ENCODE measurements at places on chromosomes 16 and 17.

DNA sequence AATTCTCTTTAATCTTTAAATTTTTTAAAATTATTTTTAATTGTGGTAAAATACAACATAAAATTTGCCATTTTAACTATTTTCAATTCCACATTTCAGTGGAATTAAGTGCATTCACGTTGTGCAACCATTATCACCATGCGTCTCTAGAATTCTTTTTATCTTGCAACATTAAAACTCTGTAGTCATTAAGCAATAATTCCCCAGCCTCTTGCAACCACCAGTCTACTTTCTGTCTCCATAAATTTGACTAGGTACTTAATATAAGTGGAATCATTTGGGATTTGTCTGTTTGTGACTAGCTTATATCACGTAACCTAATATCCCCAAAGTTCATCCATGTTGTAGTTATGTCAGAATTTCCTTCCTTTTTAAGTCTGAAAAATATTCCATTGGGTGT, 79.1 kb downstream of the TAOK1 start:
- no peak for DNase-seq

DNA sequence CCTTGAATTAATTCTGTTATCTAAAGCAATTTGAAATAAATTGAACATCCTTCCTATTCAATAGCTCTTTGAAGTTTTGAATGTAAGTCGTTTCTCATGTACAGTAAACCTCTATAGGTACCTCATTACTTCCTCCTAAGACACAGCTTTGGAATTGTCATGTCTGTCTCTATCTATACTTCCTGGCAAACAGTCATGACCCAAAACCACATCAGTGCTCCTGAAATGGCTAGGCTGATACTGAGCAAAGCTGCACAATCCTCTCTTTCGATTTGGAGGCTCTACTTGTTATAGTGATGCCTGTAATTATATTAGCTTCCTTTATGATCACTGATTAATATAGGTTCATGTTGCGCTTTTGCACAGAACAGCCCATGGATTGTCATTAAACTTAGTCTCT, 110.1 kb downstream of the ADAMTS18 start:
- no peak for DNase-seq

DNA sequence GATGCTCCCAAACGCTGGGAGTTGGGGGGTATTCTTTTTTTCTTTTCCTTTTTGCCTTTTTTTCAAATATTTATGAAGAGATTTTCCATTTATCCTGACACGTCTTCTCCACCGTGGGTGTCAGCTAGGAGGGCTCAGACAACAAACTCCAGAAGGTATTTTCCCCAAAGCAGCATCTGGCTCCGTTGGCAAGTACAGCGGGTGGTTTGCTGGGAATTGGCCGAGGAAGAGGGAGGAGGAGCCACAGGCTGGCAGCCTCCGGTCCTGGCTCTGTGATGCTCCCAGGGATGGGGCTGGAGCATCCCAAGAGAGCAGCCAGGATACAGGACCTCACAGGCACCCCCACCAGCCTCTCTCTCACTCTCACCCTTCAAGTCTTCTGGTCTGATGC, 10.9 kb upstream of the CACNG4 start:
- DNase-seq, result no peak

- DNase-seq, result no peak
These were observed 26.2 kb upstream of the WFDC1 start for GRCh38 chr16:84268291-84269040.

DNA sequence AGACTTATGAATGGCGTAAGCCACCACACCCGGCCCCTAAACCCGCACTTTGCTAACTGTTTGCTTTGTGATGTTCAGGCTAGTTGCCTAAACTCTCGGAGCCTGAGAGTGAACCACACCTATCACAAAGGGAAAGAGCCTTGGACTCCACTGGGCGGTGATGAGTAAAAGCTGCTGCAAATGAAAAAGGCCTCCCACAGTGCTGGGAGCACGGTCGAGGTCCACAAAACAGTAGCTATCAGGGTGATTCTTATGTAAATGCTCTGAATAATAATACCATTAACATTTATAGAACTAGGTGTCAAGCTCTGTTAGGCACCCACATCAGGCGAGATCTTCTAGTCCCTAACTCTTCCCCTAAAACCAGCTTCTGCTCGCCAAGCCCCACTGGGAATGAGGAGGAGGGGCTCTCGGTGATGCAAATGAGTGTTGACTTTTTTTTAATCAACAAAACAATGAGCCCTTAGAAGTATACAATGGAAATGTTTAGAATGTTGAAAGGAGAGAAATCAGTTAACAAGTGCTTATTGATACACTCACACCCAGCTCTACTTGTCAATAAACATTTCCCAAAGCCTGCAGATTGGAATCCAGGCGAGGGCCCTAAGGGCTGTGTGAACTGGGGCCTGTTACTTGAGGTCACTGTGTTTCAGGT, 19.8 kb downstream of the FBRS start:
- DNase-seq, result no peak

DNA sequence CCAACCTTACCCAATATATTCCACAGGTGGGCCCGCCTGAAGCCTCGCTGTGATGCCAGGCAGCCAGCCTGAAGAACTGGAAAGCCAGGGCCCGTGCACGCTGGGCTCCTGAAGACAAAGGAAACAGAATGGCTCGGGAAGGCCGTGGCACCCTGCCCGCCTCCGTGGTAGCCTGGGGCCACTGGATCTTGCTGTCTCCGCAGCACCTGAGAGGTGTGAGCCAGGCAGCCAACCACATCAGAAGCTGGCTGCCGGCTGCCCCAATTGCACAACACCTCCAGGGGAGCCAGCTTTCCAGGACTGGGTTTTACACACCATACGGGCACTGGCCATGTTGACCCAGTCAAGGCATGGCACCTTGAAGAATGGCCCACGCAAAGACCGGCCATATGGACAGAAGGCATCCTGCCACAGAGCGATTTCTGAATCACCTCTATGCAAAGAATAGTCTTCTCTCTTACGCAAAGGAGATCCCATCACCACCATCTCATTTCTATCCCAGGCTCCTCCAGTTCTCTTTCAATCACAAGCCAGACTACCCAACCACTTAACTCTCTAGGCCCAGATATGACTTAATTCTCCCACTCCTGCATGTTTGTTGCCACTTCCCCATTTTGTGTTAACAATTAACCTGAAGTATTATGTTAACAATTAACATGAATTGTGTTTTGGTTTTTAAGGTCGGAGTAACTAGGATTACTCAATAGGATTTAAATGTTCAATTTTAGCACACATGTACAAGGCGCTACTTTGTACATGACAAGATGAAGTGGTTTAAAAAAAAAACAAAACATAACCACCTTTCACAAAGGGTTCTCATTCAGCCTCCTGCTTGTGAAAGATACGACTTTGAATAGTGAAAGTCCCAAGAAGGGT, 32.1 kb downstream of the ZFHX3 start:
- DNase-seq, result no peak

GRCh38 chr17:50763716-50764475, 3.4 kb downstream of the ANKRD40CL start:
- no peak for DNase-seq

- no peak for DNase-seq
These were observed 9.5 kb upstream of the LGALS9 start for GRCh38 chr17:27621536-27621935.

DNA sequence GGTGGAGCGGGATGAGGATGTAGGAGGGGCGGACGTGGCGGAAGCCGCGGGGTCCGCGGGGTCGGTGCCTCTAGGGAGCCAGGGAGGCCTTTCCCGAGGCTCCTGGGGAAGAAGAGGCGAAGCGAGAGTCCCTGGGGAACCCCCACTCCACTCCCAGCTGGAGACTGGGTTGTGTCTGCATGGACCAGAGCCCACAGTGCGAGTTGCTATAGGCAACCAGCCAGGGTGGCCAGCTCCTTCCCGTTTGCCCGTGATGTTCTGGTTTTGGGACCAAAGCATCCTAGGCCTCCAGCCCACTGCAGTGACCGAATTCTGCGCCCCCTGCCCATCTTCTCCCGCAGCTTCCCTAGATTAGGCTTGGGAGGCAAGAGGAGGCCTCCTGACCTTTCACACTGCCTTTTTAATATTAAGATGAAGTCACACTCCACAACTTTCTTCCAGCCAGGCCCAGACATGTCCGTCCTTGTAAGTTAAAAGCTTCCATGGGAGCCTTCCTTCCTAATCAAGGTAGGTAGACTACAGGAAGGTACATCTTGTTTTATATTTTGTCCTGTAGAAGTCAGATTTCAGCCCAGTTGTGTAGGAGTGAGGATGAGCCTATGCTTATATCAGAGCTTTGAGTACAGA, 469 bp downstream of the AMZ2 start:
- peak; percentile 51 for DNase-seq

DNA sequence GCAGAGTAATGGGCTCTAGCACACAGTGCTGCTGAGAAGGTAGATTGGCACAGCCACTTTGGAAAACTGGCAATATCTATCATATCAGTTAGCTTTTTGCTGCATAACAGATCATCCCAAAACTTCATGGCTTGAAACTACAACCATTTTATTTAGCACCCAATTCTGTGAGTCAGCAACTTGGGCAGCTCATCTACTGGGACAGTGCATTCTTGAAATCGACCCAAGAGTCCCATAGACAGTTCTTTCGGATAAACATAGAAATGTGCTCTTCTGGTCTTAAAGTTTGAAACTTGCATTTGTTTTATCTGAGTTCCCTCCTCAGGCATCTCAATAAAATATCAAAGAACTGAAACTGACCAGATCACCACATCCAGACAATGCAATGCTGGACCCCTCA, 76.7 kb downstream of the CEP112 start:
- DNase-seq, result peak; percentile 34

- DNase-seq, result no peak
These were observed 284.5 kb downstream of the MAF start for GRCh38 chr16:79316004-79316458.

- DNase-seq, result no peak
These were observed 4.4 kb downstream of the PNPO start for GRCh38 chr17:47945529-47946508.

DNA sequence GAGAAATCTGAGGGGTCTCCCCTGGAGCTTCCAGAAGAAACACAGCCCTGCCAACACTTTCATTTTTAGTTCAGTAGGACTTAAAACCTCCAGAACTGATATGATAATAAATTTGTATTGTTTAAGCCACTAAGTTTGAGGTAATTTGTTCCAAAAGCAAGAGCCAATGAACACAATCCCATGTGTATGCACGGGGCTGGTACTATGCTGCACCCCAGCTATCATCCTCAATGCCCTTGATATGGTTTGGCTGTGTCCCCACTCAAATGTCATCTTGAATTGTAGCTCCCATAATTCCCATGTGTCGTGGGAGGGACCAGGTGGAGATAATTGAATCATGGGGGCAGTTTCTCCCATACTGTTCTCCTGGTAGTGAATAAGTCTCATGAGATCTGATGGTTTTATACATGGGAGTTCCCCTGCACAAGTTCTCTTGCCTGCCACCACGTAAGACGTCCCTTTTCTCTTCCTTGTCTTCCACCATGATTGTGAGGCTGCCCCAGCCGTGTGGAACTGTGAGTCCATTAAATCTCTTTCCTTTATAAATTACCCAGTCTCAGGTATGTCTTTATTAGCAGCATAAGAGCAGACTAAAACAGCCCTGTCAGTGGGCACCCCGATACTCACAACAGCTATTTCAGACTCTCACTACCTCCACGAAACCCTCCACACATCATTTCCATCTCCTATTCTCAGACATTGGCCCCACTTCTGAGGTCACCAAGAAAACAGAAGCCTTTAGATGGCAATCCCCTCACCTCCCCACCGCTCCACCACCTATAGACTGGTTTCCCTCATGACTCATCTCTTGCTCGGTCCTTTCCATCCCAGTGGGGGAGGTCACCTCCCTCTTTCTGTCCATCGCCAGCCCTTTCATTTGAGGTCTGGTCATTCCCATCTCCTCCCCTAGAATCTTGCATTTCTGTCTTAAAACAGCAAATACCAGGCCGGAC, 8.9 kb upstream of the CACNG1 start:
- DNase-seq, result no peak

- DNase-seq, result no peak
These were observed 25.8 kb downstream of the UBN1 start for GRCh38 chr16:4873091-4873490.

DNA sequence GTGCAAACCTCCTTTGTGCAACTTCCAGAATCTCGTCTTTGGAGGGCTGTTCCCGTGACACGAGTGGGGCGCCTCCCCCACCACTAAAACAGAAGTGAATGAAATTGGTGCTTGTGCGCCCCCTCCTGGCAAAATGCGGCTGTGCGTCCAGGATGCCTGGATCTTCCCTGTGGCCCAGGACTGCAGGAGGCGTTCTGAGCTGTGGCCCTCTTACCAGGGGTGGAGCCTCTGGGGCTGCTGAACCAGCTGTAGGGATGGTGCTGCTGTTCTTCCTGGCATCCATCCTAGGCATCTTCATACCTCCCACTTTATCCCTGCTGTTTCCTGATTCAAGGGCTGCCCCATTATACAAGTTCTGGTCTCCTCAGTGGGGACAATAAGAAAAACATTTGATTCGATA, 18.5 kb upstream of the NAGLU start:
- DNase-seq, result peak; percentile 81

DNA sequence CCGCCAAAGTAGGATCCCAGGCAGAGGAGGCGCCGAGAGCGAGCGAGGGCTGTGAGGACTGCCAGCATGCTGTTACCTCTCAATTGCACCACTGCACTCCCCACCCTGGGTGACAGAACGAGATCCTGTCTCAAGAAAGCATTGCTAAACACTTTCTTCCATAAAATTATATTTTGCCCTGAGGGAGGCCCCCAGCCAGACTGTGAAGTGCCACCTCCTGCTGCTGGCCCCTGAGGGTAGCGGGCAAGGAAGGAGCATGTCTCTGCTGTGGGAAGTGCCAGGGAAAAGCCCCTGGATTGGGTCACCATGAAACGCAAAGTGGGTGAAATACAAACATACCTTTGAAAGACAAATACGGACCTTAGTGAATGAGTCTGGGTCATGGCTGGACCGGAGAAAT, 78.0 kb upstream of the AMZ2 start:
- no peak for DNase-seq

GRCh38 chr17:19303367-19303776, 59.2 kb downstream of the B9D1 start:
- DNase-seq, result no peak

DNA sequence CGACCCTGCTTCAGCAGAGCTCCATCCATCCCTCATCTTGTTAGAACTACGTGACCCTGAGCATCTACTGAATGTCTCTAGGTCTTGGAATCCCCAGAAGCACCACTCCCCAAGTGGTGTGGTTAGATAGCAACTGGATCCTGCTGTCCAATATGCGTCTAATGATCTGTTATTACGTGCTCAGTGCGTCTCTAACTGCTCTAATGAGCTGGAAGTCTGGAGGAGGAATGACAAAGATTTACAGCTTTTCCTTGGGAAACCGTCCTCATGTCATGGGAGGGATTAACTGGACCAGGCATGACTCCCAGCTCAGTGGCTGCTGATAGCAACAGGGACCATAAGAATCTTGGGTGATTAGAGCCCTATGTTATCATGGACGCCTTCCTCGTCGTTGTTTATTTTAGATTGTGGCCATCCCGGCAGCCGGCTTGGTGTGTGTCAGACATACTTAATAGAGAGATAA, 150.9 kb downstream of the HS3ST3B1 start:
- DNase-seq, result no peak

DNA sequence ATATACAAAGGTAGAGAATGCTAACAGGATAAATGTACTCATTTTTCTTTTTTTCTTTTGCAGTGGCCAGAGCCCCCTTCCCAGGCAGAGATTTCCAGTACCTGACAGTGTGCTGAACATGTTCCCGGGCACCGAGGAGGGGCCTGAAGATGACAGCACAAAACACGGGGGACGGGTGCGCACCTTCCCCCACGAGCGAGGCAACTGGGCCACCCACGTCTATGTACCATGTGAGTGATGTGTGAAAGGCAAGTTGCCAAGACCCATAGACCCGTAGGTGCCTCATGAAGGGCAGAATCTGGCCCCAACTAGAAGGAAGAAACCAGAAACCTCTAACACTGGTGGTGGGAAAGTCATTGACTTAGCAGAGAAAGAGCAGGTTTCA, 1.2 kb downstream of the USB1 start:
- no peak for DNase-seq

GRCh38 chr17:76530095-76530723, 7.3 kb downstream of the CYGB start:
- DNase-seq, result no peak
